ENCODE measurements at places on chromosomes 1 and 21.
A peak's percentile ranks its signal among the peaks of the same experiment; 100 is the strongest.

DNA sequence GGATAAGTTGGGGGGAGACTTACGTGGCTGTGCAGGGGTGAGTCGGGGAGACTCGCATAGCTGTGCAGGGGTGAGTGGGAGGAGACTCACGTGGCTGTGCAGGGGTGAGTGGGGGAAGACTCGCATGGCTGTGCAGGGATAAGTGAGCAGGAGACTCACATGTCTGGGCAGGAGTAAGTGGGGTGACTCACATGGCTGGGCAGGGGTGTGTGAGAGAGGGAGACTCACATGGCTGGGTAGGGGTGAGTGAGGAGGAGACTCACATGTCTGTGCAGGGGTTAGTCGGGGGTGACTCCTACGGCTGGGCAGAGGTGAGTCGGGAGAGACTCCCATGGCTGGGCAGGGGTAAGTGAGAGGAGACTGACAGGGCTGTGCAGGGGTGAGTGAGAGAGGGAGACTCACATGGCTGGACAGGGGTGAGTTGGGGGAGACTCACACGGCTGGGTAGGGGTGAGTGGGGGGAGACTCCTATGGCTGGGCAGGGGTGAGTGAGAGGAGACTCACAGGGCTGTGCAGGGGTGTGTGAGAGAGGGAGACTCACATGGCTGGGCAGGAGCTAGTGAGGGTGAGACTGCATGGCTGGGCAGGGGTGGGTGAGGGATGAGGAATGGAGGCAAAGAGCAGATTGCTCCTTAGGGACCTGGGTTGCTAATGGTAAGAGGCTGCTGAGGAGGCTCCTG lies 56.0 kb upstream of the ABCG1 start:
- no peak for ATAC-seq

GRCh38 chr21:25934771-25935224 lies 200.0 kb downstream of the GABPA start:
- peak; percentile 39 for ATAC-seq

DNA sequence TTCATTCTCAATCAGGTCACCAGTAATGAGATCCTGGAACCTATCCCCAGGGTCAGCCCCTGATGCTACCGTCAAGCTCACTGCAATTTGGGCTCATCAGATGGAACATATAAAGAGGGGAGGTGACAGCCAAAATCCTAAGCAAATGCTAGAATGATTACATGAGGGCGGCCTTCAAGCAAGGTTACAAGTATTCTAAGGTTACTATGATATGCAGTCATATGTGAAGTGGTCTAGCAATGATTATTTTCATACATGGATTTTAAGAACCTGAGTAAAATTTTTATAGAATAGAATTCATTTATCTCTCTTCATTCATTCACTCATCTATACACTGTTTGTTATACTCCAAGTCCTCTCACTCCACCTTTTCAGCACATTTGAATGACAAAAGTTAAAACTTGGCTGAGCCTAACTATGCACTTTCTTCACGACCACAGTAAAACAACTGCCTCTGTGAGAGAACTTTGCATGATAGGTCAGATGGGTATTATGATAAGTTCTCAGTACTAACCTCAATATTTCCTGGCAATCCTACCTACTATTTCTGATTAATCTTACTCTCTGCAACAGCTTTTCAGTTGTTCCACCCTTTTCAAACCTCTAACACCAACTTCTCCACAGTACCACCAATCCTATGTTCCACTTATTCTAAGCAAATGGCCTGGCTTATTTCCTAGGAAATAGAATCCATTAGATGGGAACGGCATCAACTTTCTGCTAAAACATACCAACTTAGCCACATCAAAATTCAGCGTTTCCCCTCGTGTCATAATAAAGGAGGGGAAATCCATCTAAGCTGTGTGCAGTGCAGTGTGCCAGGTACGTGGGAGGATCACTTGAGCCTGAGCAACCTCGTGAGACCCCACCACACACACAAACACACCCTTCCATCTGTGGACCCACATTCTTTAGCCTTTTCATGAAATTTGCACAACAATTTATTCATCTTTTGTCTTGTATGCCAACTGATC lies 32.0 kb downstream of the LHX9 start:
- ATAC-seq, result peak; percentile 67

DNA sequence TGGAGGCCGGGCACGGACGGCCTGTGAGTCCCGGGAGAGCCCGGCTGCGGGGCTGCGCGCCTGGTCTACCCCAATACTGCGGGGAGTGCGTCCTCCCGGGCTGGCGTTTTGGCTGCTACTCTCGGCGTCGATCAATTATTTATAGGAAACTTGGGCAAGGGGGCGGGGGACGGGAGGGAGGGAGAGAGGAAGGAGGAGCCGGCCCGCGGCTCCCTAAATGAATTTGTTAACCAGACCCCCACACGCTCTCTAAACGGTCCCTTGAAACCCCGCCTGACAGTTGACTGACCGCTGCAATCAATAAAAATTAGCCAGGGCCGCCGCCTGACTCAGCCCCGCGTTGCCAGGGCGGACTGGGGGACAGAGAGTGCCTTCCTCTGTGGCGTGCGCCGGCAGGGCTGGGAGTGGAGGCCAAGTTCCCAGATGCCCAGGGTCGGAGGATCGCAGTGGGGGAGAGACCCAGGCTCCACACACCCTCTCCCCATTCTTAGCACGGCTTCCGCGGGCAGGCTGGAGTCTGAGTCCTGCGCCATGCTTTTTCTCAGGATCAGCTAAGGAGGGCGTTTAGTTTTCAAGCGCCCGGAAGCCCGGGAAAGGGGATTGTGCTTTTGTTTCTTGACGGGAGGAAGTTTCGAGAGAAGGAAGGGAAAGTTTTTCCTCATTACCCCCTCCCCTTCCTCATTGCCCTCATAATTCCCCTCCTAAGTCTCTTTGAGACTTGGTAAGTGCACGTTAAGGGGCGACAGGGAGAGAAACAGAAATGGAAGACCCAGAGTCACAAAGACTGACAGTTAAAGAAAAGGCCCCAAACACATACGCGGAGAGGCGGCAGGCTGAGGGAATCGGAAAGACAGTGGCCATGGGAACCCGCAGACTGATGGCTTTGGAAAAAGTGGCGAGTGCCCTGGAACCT lies 6.2 kb downstream of the PAX7 start:
- no peak for ATAC-seq

DNA sequence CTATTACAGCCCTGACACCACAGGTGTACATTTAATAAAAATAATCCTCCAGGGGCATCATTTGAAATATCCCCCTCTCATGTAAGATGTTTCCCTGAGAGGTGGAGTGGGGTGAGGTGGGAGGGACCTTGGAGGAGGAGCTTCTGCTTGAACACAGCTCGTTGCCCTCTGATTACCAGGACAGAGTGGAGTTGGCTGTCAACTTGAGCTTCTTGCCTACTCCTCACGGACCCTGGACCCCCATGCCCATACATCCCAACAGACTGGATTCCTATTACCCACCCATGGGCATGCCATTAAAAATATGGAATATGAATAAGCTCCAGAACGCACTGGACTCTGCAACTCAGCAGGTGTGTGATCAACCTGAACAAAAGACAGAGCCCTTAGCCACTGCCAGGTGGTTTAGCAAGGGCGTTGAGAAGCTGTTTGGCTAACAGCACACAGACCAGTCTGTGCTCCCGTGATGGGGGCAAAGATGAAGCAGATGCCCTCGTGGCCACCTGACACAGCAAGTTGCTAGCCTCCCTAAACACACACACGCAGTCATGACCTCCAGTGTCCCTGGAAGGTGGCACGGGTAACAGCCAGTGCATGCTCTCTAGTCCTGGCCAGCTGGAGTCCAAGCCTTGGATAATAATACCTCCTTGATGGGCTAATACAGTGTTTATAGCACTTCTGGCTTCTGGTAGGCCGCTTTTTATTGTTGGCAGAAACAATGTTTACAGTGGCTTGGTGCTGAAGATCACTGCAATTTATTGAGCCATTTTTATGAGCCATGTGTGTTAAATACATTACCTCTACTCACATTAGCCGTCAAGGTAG lies 155.0 kb downstream of the TOMM20 start:
- ATAC-seq, result no peak

- peak; percentile 74 for ATAC-seq
These were observed 26.6 kb upstream of the RD3 start for GRCh38 chr1:211518330-211519289.
